DMS53 (cell line): ENCODE measurements at places on chromosomes 2 and 18.

DNA sequence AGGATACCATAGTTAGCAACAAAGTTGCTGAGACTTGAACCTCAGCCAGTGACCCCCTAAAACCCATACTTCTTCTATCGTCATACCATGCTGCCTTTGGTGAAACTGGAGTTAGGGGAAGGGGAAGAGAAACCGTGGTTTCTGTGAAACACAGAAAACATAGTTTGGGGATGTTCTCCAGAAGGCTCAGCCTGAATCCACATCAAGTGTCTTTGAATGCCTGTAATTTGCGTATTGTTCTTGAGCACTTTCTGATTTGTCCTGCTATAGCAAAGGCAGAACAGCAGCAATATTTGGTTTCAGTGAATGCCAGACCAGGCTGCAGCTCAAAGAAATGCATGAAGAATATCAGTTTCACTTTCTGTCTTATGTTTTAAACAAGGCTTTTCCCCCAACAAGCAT, 258.7 kb downstream of the TTC32 start:
- DNase-seq = no peak

- DNase-seq = no peak
Observed at GRCh38 chr2:167784084-167784425, 463.3 kb downstream of the STK39 start.

- DNase-seq = no peak
Observed at GRCh38 chr2:176135035-176135440, 5.5 kb downstream of the HOXD8 start.

DNA sequence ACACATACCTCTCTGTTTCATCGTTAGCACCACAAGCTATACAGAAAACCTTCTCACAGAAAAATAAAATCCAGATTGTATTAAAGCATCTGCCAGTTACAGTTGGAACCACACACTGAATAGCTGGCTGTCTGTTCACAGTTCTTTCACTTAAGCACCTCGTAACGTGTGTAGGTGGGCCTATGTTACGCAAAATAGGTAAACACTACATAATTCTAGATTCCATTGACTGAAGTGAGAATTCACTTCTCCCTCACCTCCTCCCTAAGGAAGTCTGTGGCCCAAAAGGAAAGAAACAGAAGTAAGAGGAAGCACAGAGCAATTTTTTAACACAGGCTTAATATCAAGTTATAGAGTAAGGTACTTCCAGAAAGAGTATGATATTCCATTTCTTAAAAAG, 24.9 kb downstream of the PELI1 start:
- no peak for DNase-seq

GRCh38 chr2:237092920-237093781, 7.5 kb downstream of the COPS8 start:
- DNase-seq = peak; percentile 62

GRCh38 chr2:46873604-46874068, 42.0 kb downstream of the MCFD2 start:
- DNase-seq = peak; percentile 91

- no peak for DNase-seq
Observed at GRCh38 chr2:165436559-165436958, 32.9 kb upstream of the CSRNP3 start.

- DNase-seq = no peak
Observed at GRCh38 chr2:157685572-157685971, 56.9 kb upstream of the ACVR1C start.

DNA sequence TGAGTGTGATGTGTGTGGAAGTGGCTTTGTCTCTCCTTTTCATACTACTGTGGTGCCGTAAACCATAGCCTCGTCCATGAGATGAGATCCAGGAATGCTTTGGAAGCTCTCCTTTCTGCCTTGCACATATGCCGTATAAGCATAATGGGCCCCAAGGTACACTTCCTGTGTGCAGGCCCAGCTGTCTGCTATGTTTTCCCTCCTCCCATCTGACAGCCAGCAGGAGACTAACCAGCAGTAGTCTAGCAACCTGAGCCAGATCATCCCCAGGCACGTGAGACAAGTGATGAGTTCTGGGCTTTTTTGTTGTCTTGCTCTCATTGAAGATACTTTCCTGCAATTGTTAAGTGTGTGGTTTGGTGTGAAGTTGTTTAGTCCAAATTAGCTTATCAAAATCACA, 555.5 kb upstream of the LRRTM4 start:
- DNase-seq = peak; percentile 74

DNA sequence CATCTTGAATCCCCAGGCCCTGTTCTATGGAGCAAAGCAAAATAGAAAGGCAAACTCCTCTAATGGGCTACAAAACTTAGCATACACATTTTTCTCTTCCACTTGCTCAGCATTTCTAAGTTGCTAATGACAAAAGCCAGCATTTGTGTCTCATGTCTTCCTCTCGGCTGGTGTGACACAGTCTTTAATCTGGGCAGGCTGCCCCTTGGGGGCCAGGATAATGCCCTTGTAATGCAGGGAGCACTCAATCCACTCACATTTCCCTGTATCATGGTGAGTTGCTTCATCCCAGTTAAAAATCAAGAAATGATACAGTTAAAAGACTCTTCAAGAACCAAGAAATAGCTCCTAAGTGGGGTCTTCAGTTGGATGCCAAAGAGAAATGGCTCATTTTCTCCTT, 109.1 kb upstream of the FBXO11 start:
- DNase-seq = no peak

GRCh38 chr18:47979611-47980200, 49.2 kb upstream of the SMAD2 start:
- peak; percentile 21 for DNase-seq

GRCh38 chr2:81645745-81646301, 1341.3 kb upstream of the LRRTM1 start:
- DNase-seq = no peak

DNA sequence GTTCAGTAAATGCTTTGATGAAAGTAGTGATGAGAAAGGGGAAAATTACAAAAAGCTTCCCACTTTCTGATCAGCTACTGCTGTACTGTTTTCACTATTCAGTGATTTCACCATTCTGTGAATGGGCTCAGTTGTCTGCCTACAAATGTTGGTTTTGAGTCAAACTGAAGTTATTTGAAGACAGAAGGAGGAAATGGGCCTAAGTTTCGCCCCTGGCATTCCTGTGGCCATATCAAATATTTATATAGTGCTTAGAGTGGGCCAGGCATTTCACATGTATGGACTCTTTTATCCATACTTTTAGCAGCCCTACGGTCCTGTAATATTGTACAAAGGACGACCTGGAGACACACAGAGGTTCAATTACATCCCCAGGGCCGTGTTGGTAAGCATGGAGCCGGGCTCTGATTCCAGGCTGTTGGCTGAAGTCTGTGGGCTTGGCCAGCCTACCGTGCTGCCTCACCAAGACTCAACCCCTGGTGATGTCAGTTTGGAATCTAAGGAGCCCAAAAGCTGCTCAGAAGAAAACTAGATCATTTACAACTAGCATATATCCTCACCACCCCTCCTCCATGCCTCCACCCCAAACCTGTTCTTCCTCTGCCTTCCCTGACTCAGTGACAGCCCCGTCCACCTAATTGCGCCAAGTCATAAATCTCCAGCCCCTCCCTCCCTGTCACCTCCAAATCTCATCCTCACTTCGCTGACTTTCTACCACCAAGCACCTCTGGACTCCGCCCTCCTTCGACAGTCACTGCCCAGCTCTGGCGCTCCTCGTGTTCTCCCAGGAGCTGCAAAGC, 10.1 kb upstream of the GRHL1 start:
- no peak for DNase-seq

DNA sequence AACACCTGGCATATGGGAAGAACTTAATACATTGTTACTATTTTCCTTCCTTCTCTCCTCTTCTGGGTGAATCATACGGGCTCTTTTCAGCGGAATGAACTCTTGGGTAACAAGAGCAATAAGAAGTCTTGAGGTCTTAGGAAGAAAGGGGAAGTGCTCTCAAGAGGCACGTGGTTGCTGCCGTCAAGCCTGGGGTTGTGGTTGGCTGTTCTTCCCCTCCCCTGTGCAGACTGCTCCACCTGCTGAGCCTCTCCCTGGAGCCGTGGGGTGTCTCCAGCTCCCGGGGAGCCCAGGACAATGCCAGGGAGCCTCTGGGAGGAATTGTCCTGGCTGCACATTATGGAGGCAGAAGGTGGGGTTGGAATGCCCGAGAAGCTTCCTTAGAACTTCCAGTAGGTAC, 19.4 kb downstream of the TOGARAM2 start:
- DNase-seq = no peak

DNA sequence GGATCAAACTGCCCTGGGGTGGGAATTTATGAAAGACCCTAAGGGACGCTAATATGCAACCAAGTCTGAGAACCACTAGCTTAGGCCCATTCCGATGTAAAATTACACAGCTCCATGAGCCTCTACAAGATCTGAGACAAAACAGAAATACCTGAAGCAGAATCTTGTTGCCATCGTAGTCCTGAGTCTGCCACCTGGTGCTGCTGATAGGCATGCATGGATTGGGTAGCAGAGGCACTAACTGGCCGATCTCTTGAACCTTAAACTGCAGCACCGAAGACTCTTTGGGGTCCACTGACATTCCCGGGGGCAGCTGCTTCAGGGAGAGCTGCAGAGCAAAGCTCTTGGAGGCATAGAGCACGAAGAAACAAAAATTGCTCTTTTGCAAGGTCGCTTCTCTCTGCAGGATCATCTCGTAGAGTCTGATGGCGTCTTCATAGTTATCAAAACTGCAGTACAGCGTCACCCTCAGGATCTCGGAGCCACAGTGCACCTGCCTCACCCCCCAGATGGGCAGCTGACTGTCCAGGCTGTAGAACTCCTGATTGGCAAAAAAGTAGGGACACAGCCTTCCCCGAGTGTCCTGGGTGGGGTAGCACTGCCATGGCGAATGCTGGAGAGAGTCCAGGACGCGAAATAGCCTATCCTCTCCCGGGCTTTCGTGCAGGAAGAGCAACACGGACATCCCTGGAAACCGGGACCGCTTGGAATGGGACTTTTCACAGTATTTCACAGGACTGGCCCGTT, 848 bp downstream of the FAM124B start:
- no peak for DNase-seq

- no peak for DNase-seq
Observed at GRCh38 chr2:201127152-201127511, 11.2 kb downstream of the CFLAR start.

GRCh38 chr2:85431570-85432205, 13.2 kb downstream of the SH2D6 start:
- DNase-seq = no peak

- DNase-seq = peak; percentile 57
Observed at GRCh38 chr2:9165625-9166024, 41.0 kb upstream of the ASAP2 start.

DNA sequence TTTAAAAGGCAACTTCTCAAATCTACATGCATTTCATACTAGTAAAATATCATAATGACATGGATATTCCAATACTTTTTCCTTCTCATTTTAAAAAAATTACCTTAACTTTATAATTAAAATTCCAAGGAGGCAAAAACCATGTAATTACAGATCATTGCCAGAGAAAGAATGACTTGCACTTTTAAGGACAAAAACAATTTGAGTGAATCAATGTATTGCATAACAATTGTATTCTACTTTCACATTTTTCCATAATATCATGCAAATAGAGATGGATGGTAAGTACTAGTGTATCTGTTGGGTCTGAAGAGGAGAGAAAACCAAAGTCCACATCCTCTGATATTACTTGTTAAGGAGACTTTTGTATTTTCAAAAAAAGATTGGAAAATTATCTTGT, 89.5 kb upstream of the NCK2 start:
- no peak for DNase-seq

GRCh38 chr2:159941729-159942128, 120.7 kb downstream of the PLA2R1 start:
- DNase-seq = no peak

DNA sequence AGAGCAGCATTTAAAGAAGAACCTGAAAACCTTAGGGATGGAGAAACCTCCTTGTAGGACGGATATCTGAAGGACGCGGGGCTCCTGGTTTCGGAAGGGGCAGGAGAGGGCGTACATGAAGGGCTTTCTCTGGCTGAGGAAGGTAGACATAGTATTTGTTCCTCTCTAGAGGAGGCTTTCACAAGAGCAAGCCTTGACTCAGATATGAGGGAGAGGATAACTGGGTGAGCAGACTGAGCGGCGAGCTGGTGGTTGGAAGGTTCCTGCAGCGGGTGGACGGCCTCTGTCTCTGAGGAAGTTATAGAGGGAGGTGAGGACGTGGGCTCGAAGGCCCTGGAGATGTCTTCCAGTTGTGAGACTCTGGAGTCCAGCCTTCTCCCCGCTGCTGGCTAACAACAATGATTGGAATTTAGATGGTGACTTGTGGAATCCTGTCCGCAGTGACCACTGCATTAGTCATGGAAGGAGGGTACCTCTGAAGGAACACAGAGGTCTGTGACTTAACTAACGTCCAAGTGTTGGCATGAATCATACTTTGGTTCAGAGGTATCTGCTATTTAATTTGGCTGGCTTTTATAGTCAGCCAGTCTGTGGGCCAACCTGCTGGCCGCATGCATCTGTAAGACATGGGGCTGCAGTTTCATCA, 80.9 kb downstream of the ASAP2 start:
- DNase-seq = no peak

- no peak for DNase-seq
Observed at GRCh38 chr2:18065249-18065648, 186.8 kb downstream of the KCNS3 start.

- DNase-seq = no peak
Observed at GRCh38 chr2:234429265-234429664, 67.6 kb downstream of the ARL4C start.

DNA sequence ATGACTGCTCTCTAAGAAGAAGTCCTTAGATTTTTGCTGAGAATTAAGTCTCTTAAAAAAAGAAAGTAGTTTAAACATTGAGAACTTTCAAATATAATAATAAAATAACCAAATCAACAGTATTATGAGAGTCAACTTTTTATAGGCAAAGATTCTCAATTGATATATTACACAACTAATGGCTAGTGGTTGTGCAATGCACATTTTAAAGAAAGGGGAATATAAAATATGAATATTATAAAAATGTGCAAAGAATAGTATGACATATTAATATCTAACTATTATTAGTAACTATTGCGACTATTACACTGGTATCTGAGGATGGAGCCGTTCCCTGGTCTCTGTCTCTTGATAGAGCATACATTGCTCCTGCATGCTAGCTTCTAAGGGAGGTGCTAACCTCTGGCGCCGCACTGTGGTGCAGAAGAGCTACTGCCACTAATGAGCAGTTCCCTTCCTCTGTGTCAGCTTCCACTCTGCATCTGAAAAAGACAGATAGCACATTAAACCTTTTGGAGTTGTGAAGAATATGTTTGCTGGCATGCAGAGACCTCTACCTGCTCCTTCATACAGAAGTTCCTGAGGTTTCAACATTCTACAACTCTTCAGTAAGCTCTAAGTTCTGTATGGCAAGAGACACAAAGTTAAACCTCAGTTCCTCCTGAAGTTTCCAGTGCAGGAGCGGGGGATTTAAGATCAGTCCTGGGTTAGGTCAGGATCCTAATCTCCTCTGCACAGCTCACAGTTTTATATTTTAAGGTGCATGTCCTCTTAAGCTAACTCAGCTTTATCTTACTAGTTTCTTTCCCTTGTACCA, 3.5 kb upstream of the SLC9A2 start:
- peak; percentile 92 for DNase-seq

GRCh38 chr2:189631849-189632248, 29.4 kb upstream of the ASNSD1 start:
- DNase-seq = no peak

DNA sequence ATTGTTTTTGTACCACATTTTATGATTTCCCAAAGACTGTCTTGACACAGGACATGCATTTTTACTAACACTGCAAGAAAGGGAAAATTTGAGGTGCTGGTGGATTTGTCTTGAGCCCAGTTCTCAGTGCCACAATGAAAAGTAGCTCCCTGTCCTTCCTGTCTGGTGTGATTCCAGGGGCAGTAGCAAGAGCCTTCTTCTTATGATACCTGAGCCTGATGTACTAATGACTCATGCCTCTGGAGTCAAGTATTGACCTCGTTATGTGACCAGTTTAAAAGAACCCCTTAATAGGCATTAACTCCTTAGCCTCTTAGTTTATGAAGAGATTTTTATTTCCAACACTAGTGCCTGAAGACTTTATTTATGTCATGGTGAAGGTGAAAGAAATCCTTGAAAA, 728.6 kb downstream of the SLC4A3 start:
- peak; percentile 35 for DNase-seq
